Activated naive CD4-positive, alpha-beta T cell treated with anti-CD3 and anti-CD28 coated beads, Interleukin-2, amount 50 U/mL, for 72 hours (primary cell): ENCODE measurements at places on chromosomes 7 and 10. TPM values are rescaled to one million over a fixed set of nuclear protein-coding genes. Genes with fewer than 3 reads are reported as not detected.

- no peak for DNase-seq
Observed at GRCh38 chr10:77068272-77068671, 569.3 kb downstream of the KCNMA1 start.

DNA sequence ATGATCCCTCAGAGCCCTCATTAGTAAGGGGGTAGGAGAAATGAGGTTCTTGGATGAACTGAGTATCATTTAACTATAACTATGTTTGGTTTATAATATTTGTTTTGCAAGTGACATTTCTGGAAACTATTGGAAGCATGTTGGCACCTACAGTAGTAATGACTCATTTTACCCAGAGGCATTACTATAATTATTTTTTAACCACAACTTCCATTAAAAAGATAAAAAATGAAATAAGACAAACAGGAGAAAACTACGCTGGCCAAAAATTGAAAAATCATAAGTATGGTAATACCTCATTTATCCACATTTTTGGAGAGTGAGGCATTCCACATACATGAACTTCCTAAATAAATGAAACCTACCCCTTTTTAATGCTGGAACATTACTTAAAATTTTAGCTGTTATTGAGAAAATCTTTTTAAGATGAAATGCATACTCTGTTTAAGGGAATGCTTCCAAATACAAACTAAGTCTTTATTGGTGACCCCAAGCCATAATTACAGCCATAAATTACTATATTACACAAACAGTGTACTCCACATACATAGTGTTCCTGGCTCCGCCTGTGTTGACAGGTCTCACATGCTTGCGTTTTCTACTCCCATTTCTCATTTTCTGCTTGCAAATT lies 84.6 kb upstream of the CAPZA2 start:
- DNase-seq, result no peak

- DNase-seq, result no peak
Observed at GRCh38 chr7:148553979-148554378, 36.6 kb upstream of the C7orf33 start.

DNA sequence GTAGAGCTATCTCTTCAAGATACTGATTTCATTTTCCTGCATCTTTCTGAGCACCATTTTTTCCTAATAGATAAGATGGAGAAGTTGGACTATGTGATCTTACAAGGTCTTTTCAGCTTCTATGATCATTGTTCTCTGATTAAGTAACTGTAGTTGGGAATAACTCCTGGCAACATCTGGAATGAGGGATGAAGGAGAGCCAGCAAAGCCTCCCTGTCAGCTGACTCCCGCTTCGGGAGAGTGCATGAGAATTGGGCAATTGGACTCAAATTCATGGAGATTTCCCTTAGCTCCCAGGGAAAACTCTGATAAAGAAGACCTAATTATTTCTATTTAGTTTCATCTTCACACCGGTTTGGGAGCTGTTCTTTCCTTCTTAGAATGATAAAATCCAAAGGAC lies 146.1 kb downstream of the CCDC71L start:
- no peak for DNase-seq

The ITPRID1 gene
- total RNA-seq, result not detected

DNA sequence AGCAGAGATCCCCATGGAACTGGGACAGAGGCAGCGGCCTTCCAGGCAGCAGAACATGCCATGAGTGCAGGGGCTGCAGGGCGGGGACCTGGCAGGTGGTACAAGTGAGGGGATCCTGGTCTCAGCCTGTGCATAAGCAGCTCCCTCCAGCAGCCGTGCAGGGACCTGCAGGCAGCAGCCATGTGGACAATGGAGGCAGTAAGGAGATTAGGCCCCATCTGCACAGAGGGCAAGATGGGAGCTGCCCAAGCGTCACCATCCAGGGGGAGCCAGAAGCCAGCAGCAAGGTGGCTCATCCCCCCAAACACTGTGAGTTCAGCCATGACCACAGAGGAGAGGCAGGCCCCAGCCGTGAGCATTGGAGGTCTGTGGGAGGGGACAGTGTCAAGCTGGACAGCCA lies 3.1 kb downstream of the DDC start:
- no peak for DNase-seq
